WTC11 (cell line): ENCODE measurements at places on chromosomes 1 and 21. TPM values are rescaled to one million over a fixed set of nuclear protein-coding genes. Genes with fewer than 3 reads are reported as not detected.
A peak's percentile ranks its signal among the peaks of the same experiment; 100 is the strongest.

ASPM gene
- 39.0 to 44.5 TPM (median 40.5 TPM) in 3 replicates for total RNA-seq

TRIM17 gene
- total RNA-seq, result 1.5 to 2.7 TPM (median 2.6 TPM) in 3 replicates

GBP4 gene
- total RNA-seq, result 0.05 to 0.09 TPM (median 0.09 TPM) in 3 replicates

NKAIN1 gene
- total RNA-seq, result 34.0 to 36.8 TPM (median 35.3 TPM) in 3 replicates

FMO2 gene
- 0.16 to 0.23 TPM in 2 of 3 replicates, not detected in the other for total RNA-seq

PODN gene
- 0.23 to 0.48 TPM (median 0.30 TPM) in 3 replicates for total RNA-seq

CFAP57 gene
- 0.27 to 0.78 TPM (median 0.42 TPM) in 3 replicates for total RNA-seq

- H3K4me3 ChIP-seq, result no peak overlapping the region
- no peak for DNase-seq
- H3K27me3 ChIP-seq, result no peaks in the 10 kb centered on the region; the same call in 1 of the 2 replicates
- H3K27ac ChIP-seq, result peak overlapping the region; percentile 15
- H3K36me3 ChIP-seq, result peaks cover 7% of the 10 kb centered on the region
Observed at GRCh38 chr1:15830258-15830657, 17.2 kb upstream of the SPEN start.

DNA sequence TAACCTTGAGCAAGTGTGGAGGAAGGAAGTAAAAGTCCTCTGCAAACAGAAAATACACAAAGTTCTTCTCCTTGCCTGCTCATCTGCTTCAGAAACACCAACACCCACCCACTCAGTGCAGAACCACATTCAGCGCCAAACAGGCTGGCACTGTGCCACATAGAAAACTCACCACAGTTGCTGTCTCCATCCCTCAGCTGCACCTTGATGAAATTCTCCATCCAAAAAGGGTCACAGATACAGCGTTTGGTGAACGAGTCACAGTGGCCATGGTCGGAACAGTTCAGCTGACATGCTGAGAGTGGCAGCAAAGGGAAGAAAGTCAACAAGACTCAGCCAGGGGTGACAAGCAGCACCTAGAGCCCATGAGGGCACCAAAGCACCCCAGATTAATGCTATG lies 114.5 kb downstream of the KIAA0319L start:
- no peak for DNase-seq
- no peak overlapping the region for H3K4me3 ChIP-seq
- H3K27ac ChIP-seq, result no peak overlapping the region
- peaks cover 42% of the 10 kb centered on the region for H3K36me3 ChIP-seq

DNA sequence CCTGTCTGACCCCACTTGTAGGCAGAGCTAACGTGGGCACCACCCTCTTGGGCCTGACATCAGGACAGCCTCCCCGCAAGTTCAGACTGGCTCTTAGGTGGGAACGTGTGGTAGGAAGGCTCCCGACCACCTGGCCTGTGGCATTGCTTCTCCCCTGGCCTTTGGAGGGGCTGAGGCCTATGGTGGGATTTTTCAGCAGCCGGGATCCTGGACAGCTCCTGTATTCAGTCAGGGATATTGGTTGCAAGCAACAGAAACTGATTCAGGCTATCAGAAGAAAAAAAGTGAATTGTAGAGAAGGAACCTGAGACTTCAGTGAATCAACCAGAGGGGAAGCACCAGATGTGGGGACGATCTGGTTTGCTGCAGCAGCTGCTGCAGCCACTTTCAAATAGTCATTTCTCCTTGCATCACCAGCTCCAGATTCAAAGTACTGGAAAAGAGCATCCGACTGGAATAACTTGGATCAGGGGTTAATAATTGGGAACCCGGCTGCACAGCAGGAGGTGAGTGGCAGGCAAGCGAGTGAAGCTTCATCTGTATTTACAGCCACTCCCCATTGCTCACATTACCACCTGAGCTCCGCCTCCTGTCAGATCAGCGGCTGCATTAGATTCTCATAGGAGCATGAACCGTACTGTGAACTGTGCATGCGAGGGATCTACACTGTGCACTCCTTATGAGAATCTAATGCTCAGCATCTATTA lies 5.9 kb downstream of the RNF186 start:
- no peak overlapping the region for H3K4me3 ChIP-seq
- H3K27ac ChIP-seq, result no peak overlapping the region
- peaks cover 3% of the 10 kb centered on the region for H3K27me3 ChIP-seq
- peaks cover 11% of the 10 kb centered on the region for H3K4me1 ChIP-seq
- no peak for DNase-seq

DNA sequence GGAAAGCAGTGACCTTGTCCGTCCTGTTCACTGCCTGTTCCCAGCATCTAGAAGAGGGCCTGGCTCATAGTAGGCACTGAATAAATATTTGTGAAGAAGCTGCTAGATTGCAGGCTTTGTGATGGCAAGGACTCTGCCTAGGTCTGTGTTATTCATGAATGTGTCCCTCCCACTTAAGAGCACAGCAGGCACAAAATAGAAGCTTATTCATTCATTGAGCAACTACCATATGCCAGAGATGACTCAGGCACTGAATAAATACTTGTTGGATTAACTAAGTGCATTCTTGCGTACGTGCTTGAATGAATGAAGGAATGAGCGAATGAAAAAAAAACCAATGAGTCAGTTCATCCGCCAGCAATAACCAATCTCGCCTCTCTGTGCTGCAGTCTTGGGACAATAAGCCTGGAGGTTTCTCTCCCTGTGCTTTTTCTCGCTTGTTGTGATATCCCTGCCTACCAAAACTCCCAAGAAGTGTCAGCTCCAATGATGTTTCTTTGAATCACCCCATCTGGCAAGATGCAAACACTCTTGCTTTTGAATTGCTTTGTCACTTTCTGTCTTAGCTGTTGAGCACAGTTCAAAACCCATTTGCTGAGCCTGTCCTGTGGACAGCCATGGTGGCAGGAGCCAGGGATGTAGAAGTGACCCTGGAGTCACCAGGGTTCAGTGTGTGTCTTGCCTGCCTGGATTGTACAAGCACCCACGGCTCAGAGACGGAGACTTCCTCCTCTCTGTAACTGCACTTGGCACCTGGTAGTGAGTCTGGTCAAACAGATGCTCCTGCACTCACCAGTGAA lies 143.9 kb downstream of the KAZN start:
- H3K27ac ChIP-seq, result peak overlapping the region; percentile 84
- H3K36me3 ChIP-seq, result no peaks in the 10 kb centered on the region; the same call in 1 of the 2 replicates
- H3K27me3 ChIP-seq, result peaks cover 18% of the 10 kb centered on the region
- H3K4me3 ChIP-seq, result no peak overlapping the region

- peak overlapping the region; percentile 97 for H3K4me3 ChIP-seq
- no peaks in the 10 kb centered on the region for H3K27me3 ChIP-seq
- peak overlapping the region; percentile 81 for H3K27ac ChIP-seq
- H3K36me3 ChIP-seq, result peaks cover 2% of the 10 kb centered on the region; the same call in 1 of the 2 replicates
- DNase-seq, result no peak
- H3K4me1 ChIP-seq, result peaks cover 27% of the 10 kb centered on the region
Observed at GRCh38 chr1:213050745-213051126, 305 bp upstream of the RPS6KC1 start.

DNA sequence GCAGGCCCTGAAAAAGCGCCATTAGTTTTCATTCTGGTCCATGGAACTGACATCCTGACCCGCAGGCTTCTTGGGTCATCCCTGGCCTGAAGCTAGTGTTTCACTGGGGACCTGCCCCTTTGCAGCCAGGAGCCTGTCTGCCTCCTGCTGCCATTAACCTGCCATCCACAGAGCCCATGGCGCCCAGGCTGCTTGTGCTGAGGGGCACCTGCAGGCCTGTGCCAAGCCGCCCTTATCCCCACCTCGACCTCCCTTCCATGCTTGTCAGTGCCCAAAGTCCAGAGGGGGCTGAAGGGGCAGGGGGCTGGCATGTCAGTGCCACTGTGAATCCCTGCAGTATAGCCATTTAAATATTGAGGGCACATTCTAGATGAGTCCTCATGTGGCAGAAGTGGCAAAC lies 207.6 kb upstream of the USP25 start:
- no peak for DNase-seq
- no peak overlapping the region for H3K4me3 ChIP-seq
- H3K36me3 ChIP-seq, result no peaks in the 10 kb centered on the region
- H3K27me3 ChIP-seq, result no peaks in the 10 kb centered on the region
- H3K4me1 ChIP-seq, result no peaks in the 10 kb centered on the region
- no peak overlapping the region for H3K27ac ChIP-seq

DNA sequence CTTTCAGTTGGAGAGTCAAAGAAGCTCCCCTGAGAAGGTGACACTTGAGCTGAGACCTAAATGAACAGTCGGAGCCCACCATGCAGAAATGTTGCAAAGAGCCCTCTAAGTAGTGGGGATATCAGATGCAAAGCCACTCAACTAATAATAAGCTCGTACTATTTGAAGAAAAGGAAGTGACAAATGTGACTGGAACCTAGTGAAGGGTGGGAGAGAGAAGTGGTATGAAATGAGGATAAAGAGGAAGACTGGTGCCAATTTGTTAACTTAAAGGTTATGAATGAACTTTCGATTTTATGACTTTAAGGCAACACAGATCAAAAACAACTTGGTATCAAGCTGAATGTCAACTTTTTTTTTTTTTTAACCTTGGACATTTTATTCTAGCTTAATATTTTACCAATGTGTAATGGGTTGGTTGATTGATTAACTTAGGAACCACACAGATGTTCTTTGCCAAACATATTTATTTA lies 14.7 kb downstream of the LYPLAL1 start:
- H3K27me3 ChIP-seq, result no peaks in the 10 kb centered on the region
- no peak overlapping the region for H3K4me3 ChIP-seq
- H3K36me3 ChIP-seq, result no peaks in the 10 kb centered on the region
- H3K27ac ChIP-seq, result 0 out of 2 replicates have a peak overlapping the region, but pooled peaks have one; percentile 1

GRCh38 chr1:243731301-243731891 lies 118.6 kb downstream of the AKT3 start:
- H3K27ac ChIP-seq, result peak overlapping the region; percentile 67
- no peak overlapping the region for H3K4me3 ChIP-seq
- DNase-seq, result no peak
- H3K36me3 ChIP-seq, result peaks cover 4% of the 10 kb centered on the region; the same call in 1 of the 2 replicates

GRCh38 chr21:15051644-15052458 lies 12.9 kb downstream of the NRIP1 start:
- H3K27me3 ChIP-seq, result no peaks in the 10 kb centered on the region
- 0 out of 2 replicates have a peak, but pooled peaks cover 2% of the 10 kb centered on the region for H3K36me3 ChIP-seq
- H3K4me3 ChIP-seq, result no peak overlapping the region
- H3K27ac ChIP-seq, result 0 out of 2 replicates have a peak overlapping the region, but pooled peaks have one; percentile 94
- no peak for DNase-seq
- H3K4me1 ChIP-seq, result peaks cover 59% of the 10 kb centered on the region

- no peak for DNase-seq
- no peak overlapping the region for H3K27ac ChIP-seq
- no peak overlapping the region for H3K4me3 ChIP-seq
- no peaks in the 10 kb centered on the region for H3K27me3 ChIP-seq
- H3K36me3 ChIP-seq, result peaks cover 8% of the 10 kb centered on the region; the same call in 1 of the 2 replicates
- H3K4me1 ChIP-seq, result peaks cover 8% of the 10 kb centered on the region
Observed at GRCh38 chr1:41758500-41758899, 160.2 kb downstream of the HIVEP3 start.

DNA sequence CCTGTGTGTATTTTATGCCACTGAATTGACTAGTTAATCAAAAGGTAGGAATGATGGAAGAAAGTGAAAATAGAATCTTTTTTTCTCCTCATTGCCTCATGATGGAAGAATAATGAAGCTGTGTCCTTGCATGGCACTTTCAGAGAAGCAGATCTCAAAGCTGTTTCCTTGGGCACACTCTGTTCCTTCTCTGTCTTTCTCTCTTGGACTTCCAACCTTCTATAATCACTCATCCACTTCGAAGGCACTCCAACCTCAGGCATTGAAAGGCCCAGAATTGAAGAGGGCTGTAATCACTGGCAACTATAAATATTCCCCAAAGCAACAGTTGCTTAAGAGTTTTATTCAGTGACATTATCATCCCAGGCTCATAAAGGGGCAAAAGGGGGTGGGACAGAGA lies 31.1 kb upstream of the DNASE2B start:
- DNase-seq, result no peak
- H3K27ac ChIP-seq, result no peak overlapping the region
- no peak overlapping the region for H3K4me3 ChIP-seq
- no peaks in the 10 kb centered on the region for H3K4me1 ChIP-seq
- no peaks in the 10 kb centered on the region for H3K36me3 ChIP-seq

DNA sequence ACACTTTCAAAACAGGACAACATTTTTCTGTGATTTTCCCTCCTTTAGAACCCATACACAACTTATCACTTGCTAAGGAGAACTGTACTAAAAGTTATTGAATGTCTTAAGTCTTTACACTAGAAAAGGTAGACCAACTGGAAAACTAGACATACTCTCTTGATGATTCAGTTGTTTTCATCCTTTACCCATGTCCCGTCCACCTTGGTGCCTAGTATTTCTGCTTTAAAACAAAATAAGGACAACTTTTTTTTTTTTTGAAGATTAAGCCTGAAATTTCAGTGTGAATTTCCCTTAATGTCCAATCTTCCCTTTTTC lies 4.5 kb downstream of the CDKN2C start:
- H3K4me3 ChIP-seq, result no peak overlapping the region
- peaks cover 33% of the 10 kb centered on the region for H3K4me1 ChIP-seq
- DNase-seq, result no peak

DNA sequence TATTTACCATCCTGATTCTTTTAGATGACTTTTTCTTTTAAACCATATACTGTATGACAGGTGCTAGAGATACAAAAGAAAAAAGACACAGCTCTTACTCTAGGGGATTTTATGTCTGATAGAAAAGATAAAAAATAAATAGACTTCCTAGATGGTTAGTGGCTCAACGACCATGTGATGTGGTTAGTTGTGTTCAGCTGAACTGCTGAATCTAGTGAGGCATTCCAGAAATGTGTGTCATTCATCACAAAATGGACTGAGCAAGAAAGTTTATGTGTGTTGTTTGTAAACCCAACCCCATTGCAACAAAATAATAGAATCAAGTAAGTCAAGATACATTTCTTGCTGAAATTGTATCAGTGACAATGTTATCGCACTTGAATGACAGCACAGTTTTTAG lies 205.8 kb upstream of the LYPLAL1 start:
- peaks cover 10% of the 10 kb centered on the region for H3K36me3 ChIP-seq
- H3K4me1 ChIP-seq, result no peaks in the 10 kb centered on the region
- no peak overlapping the region for H3K27ac ChIP-seq
- H3K4me3 ChIP-seq, result no peak overlapping the region

GRCh38 chr1:80656014-80656636 lies 1144.6 kb upstream of the ADGRL2 start:
- H3K36me3 ChIP-seq, result peaks cover 6% of the 10 kb centered on the region; the same call in 1 of the 2 replicates
- H3K4me3 ChIP-seq, result no peak overlapping the region
- no peaks in the 10 kb centered on the region for H3K27me3 ChIP-seq
- peak overlapping the region; percentile 13; the same call in 1 of the 2 replicates for H3K27ac ChIP-seq
- DNase-seq, result peak; percentile 25

DNA sequence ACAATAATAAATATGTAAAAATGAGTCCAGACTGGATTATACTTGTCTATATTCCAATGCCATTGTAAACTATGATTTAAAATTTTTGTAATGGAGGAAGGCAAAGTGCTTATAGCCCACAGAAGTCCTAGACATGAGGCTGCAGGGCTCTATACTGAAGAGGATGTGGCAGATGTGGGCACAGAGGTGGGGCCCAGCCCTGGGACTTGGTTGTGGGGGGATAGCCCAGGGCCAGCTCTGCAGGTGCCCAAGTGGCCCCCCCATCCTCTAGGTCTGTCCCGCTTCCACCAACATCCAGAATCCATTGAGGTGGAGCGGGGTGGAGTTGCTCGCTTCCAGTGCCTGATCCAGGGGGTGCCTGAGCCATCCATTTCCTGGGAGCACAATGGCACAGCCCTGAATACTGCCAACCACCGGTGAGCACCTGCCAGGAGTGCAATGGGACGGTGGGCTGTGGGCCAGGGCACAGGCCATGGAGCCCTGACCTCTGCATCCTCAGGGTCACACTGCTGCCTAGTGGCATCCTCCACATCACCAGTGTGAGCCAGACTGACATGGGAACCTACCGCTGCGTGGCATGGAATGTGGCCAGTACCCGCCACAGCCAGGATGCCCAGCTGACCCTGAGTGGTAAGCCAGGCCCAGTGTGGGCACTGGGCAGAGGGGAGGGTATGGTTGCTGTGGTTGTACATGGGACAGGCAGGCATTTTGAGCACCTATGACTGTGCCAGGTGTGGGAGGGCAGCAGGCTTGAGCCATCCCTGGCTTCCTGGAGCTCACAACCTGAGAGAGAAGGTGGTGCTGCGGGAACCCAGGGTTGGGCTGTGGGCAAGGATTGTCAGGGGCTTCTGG lies 21.0 kb downstream of the SLC27A3 start:
- H3K4me1 ChIP-seq, result peaks cover 25% of the 10 kb centered on the region
- H3K27ac ChIP-seq, result peak overlapping the region; percentile 54
- H3K36me3 ChIP-seq, result no peaks in the 10 kb centered on the region
- H3K4me3 ChIP-seq, result no peak overlapping the region
- H3K27me3 ChIP-seq, result no peaks in the 10 kb centered on the region; the same call in 1 of the 2 replicates
